ENCODE measurements at places on chromosomes 1 and 21.

GRCh38 chr21:42599486-42599885 is 53.9 kb upstream of the PDE9A start:
- no peak for DNase-seq

DNA sequence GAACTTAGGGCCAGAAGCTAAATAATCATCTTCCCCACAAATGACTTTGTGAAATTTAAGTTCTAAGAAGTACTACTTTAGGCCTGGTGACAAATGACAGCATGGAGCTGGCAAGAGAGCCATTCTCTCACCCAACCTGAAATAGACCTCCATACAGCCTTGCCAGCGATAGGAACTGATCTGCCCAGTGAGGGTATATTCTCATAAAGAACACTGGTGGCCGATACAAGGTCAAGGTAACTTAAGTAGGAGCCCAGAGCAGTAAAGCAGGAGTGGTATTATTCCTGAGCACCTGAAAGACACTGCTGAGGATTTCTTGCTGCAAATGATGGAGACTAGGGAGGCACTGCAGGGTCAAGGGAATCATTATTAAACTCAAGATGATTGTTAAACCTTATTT is 2.6 kb upstream of the TTLL7 start:
- DNase-seq = no peak

- DNase-seq = no peak
These were observed 226.4 kb downstream of the PLA2G4A start for GRCh38 chr1:187054862-187055757.

DNA sequence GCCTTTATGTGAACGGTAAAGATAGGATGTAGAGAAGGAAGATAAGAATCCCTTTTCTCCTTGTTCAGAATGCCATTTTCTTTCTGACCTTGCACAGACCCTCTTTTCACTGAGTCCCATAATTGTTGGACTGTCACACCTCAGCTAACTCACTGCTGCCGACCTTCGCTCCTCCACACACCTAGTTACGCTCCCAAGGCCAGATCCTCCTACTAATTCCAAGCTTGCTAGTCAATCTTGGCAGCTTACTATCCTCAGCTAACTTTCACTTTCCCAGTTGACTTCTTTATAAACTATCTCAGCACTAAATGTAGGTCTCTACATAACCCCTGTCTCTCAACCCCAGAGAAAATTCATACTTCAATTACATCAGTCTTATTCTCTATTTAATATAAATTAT is 471.8 kb upstream of the PRMT6 start:
- DNase-seq = no peak
